ENCODE measurements at places on chromosomes 3 and 15. TPM values are rescaled to one million over a fixed set of nuclear protein-coding genes. Genes with fewer than 3 reads are reported as not detected.
A peak's percentile ranks its signal among the peaks of the same experiment; 100 is the strongest.

Gene SCN11A
- total RNA-seq: 3.4 TPM

Gene ESYT3
- not detected for total RNA-seq

Gene GP5
- total RNA-seq: 0.51 TPM

Gene EPHB3
- total RNA-seq: 0.79 TPM

DNA sequence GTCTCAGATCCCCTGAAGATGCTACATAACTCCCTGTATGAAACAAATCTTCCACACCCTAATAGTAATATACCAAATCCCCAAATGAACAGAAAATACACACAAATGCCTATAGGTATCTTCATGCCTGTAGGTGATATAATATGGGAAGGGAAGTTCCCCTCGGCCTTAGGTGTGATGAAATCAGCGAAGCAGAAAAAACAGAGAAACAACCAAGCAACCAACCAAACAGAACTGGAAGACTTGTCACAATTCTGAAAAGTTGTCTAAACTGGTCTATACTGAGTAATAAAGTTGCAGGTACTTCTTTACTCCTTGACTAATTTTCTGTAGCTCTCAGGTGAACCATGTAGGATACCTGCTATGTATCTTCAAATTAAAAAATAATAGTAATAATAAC is 82.2 kb upstream of the SATB1 start:
- H3K27ac ChIP-seq: no peak overlapping the region
- no peaks in the 10 kb centered on the region for H3K4me1 ChIP-seq

- no peaks in the 10 kb centered on the region for H3K4me1 ChIP-seq
- H3K4me3 ChIP-seq: no peak overlapping the region
- H3K27ac ChIP-seq: no peak overlapping the region
- no peaks in the 10 kb centered on the region for H3K36me3 ChIP-seq
- H3K27me3 ChIP-seq: no peaks in the 10 kb centered on the region
- DNase-seq: no peak
Measured at GRCh38 chr3:105316331-105316730, 50.4 kb upstream of the ALCAM start.

- no peaks in the 10 kb centered on the region for H3K36me3 ChIP-seq
- no peak for DNase-seq
- no peak overlapping the region for H3K27ac ChIP-seq
- H3K4me3 ChIP-seq: no peak overlapping the region
- no peaks in the 10 kb centered on the region for H3K4me1 ChIP-seq
- H3K27me3 ChIP-seq: no peaks in the 10 kb centered on the region
Measured at GRCh38 chr15:60745469-60746061, 266.6 kb upstream of the ICE2 start.

- H3K4me3 ChIP-seq: peak overlapping the region; percentile 74
- H3K4me1 ChIP-seq: peaks cover 42% of the 10 kb centered on the region
- peak overlapping the region; percentile 90 for H3K27ac ChIP-seq
- no peaks in the 10 kb centered on the region for H3K36me3 ChIP-seq
Measured at GRCh38 chr3:160448845-160449635, 546 bp downstream of the TRIM59 start.

DNA sequence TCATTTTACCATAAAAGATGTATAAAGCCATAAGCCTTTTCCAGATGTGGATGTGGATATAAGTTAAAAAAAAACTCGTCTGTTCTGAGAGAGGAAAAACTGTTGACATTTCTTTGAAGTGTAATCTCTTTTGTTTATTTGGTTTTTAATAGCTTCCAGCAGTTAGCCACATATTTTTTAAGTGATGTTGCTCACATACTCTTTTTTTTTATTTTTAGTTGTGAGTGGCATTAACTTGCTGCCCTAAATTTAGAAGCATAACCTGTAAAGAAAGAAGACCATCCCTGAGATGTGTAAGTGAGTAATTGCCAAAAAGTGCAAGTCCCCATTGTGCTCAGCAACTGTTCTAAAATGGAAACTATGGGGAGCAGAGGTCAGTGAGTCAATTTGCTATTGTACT is 415.9 kb upstream of the MDFIC2 start:
- no peaks in the 10 kb centered on the region for H3K27me3 ChIP-seq
- DNase-seq: no peak
- no peak overlapping the region for H3K4me3 ChIP-seq
- H3K4me1 ChIP-seq: no peaks in the 10 kb centered on the region
- H3K36me3 ChIP-seq: no peaks in the 10 kb centered on the region

DNA sequence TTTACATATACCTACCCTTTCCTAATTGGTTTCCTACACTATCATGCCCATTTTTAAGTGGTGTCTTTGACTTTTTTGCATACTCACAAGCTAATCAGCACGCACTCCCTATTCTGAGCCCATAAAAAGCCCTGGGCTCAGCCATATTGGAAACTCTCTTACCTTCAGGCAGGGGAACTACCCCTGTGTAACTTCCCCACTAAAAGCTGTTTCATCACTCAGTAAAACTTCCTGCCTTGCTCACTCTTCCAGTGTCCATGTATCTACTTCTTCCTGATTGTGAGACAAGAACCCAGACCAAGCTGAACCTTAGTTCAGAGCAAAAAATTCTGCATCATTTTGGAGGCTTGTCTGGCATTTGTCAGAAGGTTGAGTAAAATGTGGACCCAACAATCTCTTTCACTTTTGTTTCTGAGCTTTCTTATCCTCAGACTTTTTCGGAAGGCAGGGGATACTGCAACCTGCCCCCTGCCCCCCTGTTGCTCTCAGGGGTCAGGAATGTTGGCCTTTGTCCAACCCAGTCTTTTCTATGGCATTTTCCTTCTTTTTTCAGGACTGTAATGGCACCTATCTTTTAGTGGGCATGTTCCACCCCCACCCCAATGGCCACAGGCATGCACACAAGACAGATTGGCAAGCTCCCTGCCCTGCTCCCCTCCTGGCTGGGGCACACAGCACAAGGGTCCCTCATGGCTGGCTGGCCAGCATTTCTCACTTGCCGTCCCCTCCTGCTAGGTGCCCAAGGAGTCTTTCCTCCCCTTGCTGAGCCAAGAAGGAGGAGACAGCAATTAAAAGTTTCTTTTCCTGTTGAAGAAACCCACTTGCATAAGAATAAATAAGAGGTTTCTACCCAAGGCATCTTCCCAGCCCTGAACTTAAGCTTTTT is 26.3 kb upstream of the TMEM45A start:
- no peaks in the 10 kb centered on the region for H3K4me1 ChIP-seq
- no peak overlapping the region for H3K27ac ChIP-seq
- no peaks in the 10 kb centered on the region for H3K27me3 ChIP-seq
- no peaks in the 10 kb centered on the region for H3K36me3 ChIP-seq
- H3K4me3 ChIP-seq: no peak overlapping the region

DNA sequence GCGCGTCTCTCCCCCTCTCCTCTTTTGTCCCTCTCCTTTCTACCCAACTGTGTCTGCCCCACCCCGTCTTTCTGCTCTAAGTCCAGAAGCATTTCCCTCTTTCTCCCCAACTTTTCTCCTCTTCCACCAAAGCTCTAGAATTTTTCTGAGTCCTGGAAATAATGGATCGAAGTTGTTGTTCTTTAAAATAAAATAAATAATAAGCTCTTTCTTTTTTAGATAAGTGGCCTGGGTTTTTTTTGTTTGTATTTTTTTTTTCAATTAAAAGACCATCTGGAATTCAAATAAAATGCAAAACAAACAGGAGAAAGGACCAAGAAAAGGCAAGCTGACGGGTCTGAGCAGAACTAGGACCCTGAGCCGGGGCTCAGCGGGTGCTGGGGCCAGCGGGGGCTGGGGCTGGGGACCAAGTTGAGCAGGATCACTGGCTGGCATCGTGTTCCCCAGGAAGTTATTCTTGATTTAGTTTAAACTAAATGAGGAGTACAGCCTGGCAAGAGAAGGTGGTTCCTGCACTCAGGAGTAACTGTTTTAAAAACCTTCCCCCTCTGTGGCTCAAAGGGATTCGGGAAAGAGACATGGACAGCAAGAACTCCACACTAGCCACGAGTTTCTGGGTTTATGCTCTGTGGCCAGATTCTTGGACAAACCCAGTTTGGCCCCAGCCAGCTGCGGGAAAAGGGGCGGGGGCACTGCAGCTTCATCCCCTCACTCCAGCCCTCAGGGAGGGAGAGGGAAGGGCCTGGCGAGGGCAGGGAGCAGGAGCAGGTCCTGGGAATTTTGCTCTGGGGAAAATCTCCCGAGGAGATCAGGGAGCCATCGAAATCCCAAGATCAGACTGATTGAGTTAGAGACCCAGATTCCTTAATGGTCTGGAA is 8.4 kb downstream of the GATA2 start:
- DNase-seq: peak; percentile 56
- peaks cover 17% of the 10 kb centered on the region for H3K36me3 ChIP-seq
- H3K4me3 ChIP-seq: no peak overlapping the region
- H3K4me1 ChIP-seq: peaks cover 100% of the 10 kb centered on the region
- H3K27me3 ChIP-seq: peaks cover 3% of the 10 kb centered on the region

DNA sequence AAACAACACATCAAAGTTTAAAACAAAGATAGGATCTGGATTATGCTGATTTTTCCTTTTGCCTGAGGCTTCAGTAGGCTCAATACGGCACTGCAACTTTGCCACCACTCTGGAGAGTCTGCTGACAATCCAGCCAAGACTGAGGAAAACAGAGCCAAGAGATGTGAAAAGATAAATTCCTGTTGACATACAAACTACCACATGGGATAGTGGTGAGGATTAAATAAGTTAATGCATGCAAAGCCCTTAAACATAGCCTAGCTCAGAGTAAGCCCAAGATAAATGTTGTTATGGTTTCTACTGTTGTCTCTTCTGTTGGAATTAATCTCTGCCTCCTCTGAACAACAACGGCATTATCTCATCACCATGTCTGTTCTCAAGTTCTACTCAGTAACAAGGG is 245.9 kb upstream of the LMCD1 start:
- H3K27ac ChIP-seq: no peak overlapping the region
- no peaks in the 10 kb centered on the region for H3K4me1 ChIP-seq
- DNase-seq: no peak
- no peaks in the 10 kb centered on the region for H3K36me3 ChIP-seq
- H3K4me3 ChIP-seq: no peak overlapping the region

DNA sequence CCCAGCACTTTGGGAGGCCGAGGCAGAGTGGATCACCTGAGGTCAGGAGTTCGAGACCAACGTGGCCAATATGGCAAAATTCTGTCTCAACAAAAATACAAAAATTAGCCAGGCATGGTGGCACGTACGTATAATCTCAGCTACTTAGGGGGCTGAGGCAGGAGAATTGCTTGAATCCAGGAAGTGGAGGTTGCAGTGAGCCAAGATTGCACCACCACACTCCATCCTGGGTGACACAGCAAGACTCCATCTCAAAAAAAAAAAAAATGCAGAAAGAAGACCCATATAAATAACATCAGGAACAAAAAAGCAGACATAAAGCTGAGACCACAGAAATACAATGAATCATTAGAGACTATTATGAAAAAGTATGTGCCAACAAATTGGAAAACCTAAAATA is 235.2 kb upstream of the VEPH1 start:
- H3K27ac ChIP-seq: no peak overlapping the region
- no peak for DNase-seq
- no peaks in the 10 kb centered on the region for H3K4me1 ChIP-seq
- no peak overlapping the region for H3K4me3 ChIP-seq
- H3K36me3 ChIP-seq: no peaks in the 10 kb centered on the region

DNA sequence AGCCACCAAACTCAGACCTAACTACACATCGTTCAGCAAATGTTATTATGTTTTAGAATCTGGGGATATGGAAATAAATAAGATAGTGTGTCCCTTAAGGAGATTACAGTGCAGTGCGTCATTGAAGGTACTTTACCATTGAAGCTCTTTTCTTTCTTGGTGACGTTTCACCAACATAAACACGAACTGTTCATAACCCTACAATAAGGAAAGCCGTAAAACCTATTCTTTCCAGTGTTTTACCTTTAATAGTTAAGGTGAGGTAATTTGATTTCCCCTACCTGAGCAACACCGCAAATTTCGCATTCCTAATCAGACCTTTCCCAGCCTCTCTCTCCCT is 826 bp downstream of the CCDC66 start:
- no peak for DNase-seq
- H3K4me1 ChIP-seq: peaks cover 27% of the 10 kb centered on the region
- no peaks in the 10 kb centered on the region for H3K27me3 ChIP-seq
- H3K36me3 ChIP-seq: peaks cover 8% of the 10 kb centered on the region

GRCh38 chr3:177199206-177199760 is 2.0 kb upstream of the TBL1XR1 start:
- no peak for DNase-seq
- H3K4me1 ChIP-seq: peaks cover 67% of the 10 kb centered on the region
- H3K27ac ChIP-seq: peak overlapping the region; percentile 96
- no peaks in the 10 kb centered on the region for H3K27me3 ChIP-seq
- no peaks in the 10 kb centered on the region for H3K36me3 ChIP-seq

DNA sequence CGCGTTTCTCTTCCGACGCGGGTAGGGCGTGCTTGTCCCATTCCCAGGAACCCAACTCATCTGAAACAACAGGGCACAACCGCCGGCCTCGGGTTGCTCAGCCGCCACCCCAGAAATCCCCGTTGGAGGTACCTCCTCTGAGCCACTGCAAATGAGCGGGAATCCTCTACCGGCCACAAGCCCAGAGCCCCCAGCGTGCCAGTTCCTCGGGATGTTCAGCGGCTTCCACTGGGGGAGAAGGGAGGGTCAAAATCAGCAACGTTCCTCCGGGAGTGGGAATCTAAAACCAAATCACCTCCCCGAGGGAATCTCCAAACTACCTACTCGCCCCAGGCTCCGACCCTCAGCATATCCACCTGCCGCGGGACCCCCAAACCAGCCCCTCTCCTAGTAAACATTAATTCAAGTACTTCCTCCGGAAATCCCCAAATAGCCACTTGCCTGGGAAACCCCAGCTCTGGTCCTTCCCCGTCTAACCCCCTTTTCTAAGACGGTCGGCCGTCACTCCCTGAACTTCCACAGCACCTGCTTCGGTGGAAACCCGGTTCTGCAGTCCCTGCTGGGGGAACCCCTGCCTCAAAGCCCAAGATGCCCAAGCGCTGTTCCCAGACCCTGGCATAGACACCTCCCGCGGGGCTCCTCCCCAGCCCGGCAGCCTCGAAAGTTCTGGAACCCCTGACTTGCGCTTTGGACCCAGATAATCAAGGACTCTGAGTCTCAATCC is 887 bp downstream of the OXTR start:
- H3K4me1 ChIP-seq: peaks cover 29% of the 10 kb centered on the region
- H3K27me3 ChIP-seq: peaks cover 49% of the 10 kb centered on the region
- DNase-seq: no peak
- no peak overlapping the region for H3K27ac ChIP-seq

- peaks cover 49% of the 10 kb centered on the region for H3K27me3 ChIP-seq
- peaks cover 60% of the 10 kb centered on the region for H3K4me1 ChIP-seq
- DNase-seq: peak; percentile 89
- peak within 1 kb of the TSS; percentile 66 for H3K4me3 ChIP-seq
- H3K27ac ChIP-seq: peak within 1 kb of the TSS; percentile 94
Measured at GRCh38 chr3:149657926-149658743, at the start of gene WWTR1. Gene WWTR1 (minus strand): TSS chr3:149658025. CDS start chr3:149657306, 719 bp downstream.
